ENCODE measurements at places on chromosomes 2 and 18.

DNA sequence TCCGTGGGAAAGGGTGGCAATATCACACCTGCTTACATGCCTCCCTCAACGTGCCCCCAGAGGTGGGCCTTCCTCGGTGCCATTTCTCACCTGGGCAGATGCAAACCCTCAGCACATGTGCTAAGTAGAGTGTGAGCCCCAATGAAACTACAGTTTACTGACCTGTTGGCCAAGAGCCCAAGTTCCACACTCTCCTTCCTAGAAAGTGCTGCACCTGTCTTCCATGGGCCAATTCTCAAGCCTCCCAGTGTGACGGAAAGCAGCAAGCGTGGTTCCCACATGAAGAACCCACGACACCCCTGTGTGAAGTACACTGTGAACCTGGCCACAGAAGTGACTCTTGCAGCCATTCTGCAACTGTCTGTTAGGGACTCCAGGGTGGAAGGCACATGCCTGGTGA, 73.7 kb downstream of the UXS1 start:
- DNase-seq, result no peak

- DNase-seq, result no peak
Measured at GRCh38 chr2:108617617-108618016, 83.3 kb downstream of the LIMS1 start.

- no peak for DNase-seq
Measured at GRCh38 chr2:57862153-57862552, 184.5 kb upstream of the VRK2 start.

- DNase-seq, result no peak
Measured at GRCh38 chr2:127721311-127721977, 20.1 kb downstream of the SFT2D3 start.

DNA sequence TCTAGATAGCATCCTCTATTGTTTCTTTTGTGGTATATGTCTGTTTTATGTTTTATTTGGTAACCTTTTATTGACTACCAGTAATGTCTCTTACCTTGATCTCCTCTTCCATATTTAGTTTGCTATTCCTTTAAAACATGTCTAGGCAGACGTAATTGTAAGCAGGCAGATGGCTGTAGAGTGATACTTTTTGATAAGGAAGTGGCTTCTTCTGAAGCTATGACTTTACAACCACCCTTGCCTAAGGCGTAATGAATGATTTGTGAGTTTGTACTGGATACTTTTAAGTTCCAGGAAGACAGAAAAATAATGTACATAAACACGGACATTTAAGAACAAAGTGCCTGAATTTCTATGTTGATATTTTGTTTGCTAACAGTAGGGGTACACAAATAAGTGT, 85.6 kb downstream of the ZNF804A start:
- no peak for DNase-seq

DNA sequence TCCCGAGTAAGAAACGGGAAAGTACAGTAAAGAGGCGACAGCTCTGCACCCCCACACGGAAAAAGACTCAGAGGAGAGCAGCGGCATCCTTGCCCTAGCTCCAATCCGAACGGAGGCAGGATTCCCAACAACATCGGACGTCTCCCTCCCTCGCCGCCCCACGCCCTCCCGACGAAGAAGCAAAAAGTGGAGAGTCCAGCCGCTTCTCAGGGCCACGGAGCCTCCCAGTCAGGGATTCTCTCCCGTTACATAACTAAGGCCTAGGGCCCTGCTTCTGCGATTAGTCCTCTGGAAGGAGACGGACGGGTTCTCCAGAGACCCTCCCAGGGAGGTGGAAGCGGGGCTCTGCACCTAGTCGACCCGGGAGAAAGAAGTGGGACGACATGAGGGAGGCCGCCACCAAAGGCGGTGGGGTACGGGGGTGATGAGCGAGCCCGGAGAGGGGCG, 587 bp downstream of the SUMO1 start:
- no peak for DNase-seq

DNA sequence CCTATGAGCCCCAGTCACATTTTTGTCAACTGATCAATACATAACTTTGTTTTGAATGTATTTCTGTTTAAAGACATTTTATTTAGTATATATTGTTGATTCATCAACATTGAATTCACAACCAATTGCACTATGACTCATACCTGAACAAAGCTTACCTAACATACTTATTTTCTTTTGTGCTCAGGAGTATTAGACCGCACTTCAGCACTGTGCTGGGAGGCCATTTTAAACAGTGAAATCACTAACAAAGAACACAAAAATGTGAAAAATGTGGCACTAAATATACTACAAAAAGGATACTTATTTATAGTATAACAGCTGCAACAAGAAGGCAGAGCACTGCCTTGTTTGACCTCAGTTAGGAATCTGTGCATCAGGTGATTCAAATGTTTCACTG, 12.4 kb upstream of the IFIH1 start:
- DNase-seq, result no peak

- no peak for DNase-seq
Measured at GRCh38 chr18:49721981-49722380, 91.4 kb downstream of the ACAA2 start.

DNA sequence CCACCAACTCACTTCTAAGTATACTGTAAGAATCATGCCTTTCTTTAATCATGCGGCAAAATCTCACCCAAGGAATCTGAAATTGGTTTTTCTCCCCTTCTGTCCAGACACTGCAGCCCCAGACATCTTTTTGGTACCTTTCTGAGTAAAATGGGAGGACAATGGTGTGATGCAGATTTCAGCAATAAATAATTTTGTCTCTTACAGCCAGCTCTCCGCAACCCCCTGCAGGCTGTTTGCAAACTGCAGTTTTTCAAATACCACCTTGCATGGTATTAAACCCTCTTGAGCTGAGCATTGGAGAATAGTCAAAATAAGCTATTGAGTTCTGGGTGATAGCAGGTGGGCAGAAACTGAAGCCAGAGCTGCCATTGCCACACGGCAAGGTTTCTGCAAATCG, 32.2 kb downstream of the GPR39 start:
- DNase-seq, result no peak

- no peak for DNase-seq
Measured at GRCh38 chr18:58223717-58224424, 179.8 kb downstream of the NEDD4L start.

- no peak for DNase-seq
Measured at GRCh38 chr18:48136051-48136826, 205.8 kb upstream of the SMAD2 start.

DNA sequence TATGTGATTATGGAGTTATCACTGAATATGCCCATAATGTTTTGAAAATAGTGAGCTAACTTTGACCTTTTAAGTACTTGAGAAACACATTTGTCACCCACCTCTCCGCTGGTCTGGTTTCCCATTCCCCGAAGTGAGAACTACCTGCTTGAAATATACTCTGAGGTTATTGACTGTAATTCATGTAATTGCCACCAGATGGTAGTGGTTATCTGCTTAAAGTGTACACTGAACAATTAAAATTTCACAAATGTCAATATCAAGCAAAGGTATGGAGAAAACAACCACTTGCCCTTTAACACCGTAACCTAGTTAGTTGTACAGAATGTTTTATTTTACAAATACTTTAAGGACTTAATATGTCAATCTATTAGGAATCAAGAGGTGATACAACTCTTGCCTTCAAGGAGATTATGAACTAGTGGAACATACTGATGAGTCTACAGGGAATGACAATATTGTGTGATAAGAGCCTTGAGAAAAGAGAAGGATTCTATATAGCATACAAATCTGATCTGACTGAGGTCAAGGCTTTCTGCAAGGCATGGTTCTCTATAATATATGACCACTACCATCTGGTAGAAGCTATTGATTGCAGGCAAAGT, 316.8 kb upstream of the KCNH7 start:
- no peak for DNase-seq

DNA sequence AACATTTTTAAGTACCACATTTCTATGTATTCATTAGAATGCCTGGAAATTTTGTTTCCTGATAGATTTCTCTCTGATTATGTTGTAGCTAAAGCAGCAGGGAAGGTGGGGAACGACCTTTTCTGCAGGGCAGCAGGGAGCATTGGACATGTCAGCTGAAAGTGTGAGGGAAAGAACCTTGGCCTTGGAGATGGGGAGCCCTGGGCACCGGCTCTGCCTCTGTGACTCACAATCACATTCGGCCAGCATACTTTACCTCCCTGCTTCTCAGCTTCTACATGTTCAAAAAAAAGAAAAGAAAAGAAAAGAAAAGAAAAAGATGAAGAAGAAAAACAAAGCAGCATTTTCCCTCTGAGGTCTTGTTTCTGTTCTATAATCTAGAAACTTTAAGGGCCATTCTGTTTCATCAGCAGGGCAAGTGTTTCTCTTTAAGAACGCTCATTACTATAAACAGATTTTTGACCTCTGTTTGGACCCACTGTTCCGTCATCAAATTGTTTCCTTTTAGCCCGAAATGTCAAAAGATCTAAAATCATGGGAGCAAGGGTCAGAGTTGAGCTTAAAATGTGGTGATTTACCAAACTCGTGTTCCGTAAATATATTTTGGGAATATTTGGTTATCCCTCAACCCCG, 27.9 kb downstream of the SETBP1 start:
- no peak for DNase-seq

DNA sequence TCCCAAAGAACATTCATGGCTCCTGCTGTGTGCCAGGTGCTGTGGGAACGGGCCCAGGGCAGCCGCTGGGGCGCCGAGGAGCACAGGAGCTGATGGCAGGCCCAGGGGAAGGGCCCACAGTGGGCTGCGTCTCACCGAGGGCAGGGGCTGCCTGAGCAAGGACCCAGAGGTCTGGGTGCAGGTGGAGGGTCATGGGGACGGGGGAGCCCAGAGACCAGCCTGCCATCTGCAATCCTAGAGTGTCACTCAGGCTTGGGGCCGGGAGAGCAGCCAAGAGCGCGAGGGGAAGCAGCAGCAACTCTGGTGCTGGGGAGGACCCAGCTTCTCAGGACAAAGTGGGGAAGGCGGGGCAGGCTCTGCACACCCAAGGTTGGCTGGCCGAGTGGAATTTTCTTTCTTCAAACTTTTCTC, 207.4 kb downstream of the HDAC4 start:
- DNase-seq, result no peak

Measured in activated T-helper 1 cell treated with anti-CD3 and anti-CD28 coated beads, Interleukin-2, amount 50 U/mL, for 16 hours (primary cell).